ENCODE measurements at places on chromosomes 1 and 21. TPM values are rescaled to one million over a fixed set of nuclear protein-coding genes. Genes with fewer than 3 reads are reported as not detected.

The MATN1 gene
- total RNA-seq: not detected

The SPAG17 gene
- total RNA-seq: 0.27 TPM

The PROK1 gene
- not detected for total RNA-seq

The RGS4 gene
- total RNA-seq: 1.8 TPM

The TNFSF18 gene
- total RNA-seq: 0.23 TPM

The ADARB1 gene
- total RNA-seq: 5.0 TPM

The SPATA17 gene
- total RNA-seq: 17.2 TPM

The ADORA3 gene
- not detected for total RNA-seq

DNA sequence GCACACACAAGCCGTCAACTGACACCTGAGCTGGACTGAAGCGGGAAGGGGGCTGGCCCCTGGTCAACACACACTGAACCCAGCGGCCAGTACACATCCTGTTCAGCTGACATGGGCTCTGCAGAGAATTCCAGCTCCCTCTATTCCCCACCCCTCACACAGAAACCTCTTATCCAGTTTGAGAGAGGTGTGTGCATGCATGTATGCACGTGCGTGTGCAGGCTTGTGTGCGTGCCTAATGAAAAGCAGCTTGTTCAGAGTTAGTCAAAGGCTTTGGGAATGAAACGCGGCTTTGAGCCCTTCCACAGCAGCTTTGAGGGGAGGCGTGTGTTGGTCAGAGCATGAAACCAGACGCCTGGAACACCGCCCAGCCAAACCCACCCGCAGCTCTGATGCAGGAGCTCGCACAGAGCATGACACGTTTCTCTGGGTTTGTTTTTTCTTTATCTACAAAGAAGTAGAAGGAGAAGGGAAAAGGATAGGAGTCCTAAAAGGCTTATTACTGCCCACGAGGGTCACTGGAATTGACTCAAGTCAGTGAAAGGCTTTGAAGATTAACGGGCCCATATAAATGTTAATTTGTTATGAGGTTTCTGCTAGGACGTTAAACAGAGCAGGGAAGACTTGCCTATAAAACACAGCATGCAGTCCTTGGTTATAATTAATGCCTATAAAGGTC lies 184.2 kb downstream of the ETS2 start:
- no peak for DNase-seq

DNA sequence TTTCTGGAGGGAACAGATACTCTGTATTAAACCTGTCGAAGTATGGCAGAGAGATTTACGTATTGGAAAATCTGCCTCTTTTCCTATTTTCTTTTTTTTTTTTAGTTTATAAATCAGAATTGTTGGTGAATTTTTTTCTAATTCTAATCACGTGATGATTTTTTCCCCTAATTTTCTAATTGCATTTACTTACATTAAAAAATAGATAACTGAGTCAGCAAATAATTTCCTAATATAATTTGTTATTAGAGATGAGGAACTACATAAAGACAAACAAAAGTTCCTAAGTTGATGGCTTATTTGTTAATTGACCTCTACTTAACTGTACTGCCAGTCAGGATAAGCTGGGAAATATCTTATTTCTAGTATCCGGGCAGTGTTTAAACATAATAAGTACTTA lies 34.6 kb downstream of the SNX7 start:
- DNase-seq: no peak

GRCh38 chr1:178940068-178940765 lies 69.3 kb upstream of the ANGPTL1 start:
- DNase-seq: no peak

DNA sequence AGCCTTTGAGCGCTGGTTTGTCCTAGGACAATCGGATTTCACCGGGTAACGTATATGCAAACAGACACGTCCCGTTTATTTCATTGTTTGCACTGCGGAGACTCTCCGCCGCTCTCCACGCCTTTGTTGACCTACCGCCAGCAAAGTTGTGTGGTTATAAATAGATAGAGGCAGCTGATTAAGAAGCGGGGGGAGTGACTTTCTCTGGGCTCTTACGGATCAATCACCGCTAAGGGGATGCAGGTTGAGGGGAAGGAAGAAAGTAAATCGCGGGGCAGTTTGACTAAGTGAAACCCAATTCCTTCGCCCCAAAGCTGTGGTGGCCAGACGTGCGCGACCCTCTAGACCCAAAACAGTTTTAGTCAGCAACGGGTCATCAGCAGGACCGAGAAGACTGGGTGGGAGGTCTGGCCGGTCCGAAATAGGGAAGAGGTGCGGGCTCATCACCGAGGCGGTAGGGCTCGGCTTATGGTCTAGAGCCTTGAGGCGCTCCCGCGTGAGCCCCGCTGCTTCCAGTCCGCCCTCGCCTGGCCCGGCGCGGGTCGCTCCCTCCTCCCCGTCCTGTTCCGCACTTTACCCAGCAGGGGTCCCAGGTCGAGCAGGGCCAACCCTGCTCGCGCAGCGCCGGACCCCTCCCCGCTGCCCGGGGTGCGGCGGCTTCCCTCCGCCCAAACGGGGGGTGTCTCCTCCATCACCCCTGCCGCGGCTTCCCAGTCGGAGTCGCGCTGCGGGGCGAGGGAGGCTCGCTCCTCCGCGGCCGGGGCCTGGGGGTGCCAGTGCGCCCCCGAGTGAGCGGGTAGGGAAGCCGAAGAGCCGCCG lies 120.8 kb upstream of the RRP15 start:
- DNase-seq: peak; percentile 36

DNA sequence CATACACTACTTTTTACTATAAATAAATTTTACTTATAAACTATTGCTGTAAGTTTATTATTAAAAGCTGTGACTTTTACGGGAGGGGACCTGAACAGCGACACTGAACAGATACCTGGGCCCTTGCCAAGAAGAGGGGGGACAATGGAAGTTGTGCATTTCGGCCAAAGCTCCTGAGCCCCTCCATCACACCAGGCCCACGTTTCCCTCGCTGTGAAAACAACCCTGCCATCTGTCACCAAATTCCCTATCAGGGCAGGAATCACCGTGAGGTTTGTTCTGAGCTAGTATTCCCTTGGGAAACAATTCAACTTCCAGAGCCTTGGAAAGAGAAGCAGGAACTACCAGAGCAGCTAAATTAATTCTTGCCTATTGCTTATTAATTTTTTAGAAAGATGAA lies 37.0 kb downstream of the VTCN1 start:
- no peak for DNase-seq

- no peak for DNase-seq
Measured at GRCh38 chr1:11374748-11375110, 101.7 kb downstream of the UBIAD1 start.

DNA sequence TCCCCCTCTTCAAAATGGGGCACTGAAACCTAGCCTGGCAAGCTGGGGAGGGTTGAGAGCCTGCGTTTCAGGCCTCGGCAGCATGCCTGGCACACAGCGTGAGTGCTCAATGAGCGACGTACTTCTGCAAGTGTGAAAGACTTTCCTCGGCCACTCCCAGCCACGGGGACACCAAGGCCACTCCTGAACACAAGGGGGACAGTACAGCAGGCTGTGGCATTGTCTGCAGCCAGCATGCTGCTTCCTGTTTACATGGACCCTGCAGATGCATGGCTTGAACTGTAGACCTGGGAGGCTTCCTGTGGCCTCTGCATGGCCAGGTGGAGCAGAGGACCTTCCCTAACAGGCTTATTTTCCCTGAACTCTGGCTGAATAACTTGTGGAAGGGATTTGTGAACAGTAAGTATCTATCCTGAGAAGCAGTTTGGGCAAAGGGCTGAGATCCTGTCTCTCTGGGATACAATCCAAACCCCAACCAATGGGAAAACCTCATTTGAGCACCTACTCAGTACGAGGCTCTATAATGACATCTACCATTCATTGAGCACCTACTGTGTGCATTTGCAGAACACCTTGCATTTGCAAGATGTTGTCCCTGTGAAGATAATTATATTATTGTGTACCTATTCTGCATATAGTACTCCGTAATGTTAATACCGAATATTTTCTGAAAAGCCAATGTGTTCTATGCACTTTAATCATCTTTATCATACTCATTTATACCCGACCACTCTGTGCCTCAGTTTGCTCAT lies 9.9 kb upstream of the HSPG2 start:
- DNase-seq: no peak

DNA sequence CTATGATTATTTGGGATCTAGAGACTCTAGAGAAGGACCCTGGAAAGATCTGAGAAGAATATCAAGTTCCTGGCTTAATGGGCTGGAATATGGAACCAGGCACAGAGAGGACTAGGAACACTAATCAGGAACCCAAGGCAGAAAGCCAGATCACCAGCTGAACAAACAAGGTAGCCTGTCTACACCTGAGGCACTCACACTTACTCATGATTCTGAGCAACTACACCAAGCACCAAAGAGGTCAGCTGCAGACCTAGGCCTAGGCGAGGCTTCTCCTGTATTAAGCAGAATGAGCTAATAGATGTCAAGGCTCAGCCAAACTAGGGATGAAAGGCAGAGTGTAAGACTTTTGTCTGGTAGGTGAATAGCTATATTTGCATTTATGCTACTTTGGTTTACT lies 368.1 kb downstream of the LTN1 start:
- DNase-seq: no peak

GRCh38 chr1:179925922-179926849 lies 28.4 kb upstream of the CEP350 start:
- DNase-seq: no peak

DNA sequence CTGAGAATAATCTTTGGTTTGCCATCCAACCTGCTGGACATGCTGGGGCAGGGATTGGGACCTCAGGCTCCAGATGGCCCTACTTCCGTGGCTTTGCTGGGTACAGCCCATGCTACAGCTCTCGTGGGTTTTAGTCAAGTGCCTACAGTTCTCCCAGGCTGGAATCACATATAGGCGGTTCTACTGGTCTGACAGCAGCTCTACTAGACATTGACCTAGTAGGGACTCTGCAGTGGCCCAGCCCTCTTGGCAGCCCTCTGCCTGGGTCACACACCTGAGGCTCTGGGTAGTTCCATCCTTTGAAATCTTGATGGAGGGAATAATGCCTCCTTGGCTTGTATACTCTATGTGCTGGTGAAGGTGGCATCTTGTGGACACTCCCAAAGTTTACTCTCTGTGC lies 72.2 kb downstream of the PGM1 start:
- DNase-seq: no peak

GRCh38 chr21:34642211-34643075 lies 26.4 kb upstream of the CLIC6 start:
- no peak for DNase-seq
